ENCODE measurements at places on chromosomes 11 and 22.

DNA sequence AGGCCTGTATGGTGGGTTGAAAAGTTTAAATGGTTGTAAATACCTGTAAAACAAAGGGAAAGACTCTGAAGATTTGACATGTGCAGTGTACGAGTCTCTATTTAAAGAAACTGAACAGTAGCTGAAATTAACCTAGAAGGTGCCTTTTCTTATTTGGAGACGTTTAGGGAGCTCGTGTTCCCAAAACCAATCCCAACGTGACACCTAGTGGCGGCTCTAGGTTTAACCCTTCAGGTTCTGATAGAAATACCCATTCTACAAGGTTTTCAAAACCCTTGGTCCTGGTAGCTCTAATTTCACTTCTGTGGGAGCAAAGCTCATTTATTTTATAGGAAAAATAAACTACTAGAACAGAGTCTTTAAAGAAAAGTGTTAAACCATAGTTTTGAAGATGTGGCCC lies 258.3 kb downstream of the LRRC4C start:
- DNase-seq = no peak

- DNase-seq = no peak
These were observed 1.4 kb downstream of the CRY2 start for GRCh38 chr11:45848654-45849081.

- DNase-seq = no peak
These were observed 9.0 kb upstream of the ATG16L2 start for GRCh38 chr11:72805216-72805615.

- DNase-seq = no peak
These were observed 1.6 kb upstream of the IZUMO1R start for GRCh38 chr11:94302776-94303175.

All from stimulated activated CD4-positive, alpha-beta T cell treated with anti-CD3 and anti-CD28 coated beads, TNF-alpha, amount 100 ng/mL, for 4 hours (primary cell).